ENCODE measurements at places on chromosomes 6 and 20.
A peak's percentile ranks its signal among the peaks of the same experiment; 100 is the strongest.

DNA sequence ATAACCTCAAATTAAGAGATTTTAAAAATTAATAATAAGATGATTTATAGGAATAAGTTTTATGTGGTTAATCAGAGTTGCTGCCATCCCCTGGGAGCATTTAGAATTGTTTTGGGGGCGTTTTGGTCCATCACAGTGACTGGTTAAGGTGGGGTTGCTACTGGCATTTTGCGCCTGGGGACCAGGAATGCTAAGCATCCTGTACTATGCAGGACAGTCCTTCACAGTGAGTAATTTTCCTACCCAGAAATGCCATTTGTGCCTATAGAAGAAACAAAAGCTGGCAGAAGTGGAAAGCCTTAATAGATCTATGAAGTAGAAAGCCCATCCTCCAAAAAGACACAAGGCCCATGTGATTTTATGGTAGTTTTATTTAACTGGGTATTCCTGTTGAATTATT lies 118.0 kb downstream of the ANKS1A start:
- no peak for DNase-seq

DNA sequence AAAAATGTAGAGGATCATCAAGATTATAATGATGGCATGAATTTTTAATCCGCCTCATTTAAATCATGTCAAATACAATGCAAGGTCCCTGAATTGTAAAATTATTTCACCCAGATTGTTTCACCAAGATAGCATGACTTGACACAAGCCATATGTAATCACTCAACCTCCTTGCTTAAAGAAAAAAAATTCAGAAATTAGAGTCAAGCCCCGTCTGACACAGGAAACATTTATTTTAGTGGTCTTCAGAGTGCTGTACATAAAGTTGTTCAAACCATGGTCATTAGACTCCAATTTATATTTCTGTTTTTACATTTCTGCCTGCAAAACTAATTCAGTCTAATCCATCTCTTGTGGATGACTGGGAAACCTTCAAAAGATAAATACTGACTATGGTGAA lies 200.2 kb downstream of the CBLN4 start:
- no peak for DNase-seq

- DNase-seq: no peak
Observed at GRCh38 chr6:105896821-105897095, 189.4 kb upstream of the PRDM1 start.

GRCh38 chr20:50642288-50642803 lies 49.0 kb downstream of the RIPOR3 start:
- DNase-seq: no peak

GRCh38 chr6:119240257-119241110 lies 109.1 kb downstream of the MAN1A1 start:
- DNase-seq: no peak

DNA sequence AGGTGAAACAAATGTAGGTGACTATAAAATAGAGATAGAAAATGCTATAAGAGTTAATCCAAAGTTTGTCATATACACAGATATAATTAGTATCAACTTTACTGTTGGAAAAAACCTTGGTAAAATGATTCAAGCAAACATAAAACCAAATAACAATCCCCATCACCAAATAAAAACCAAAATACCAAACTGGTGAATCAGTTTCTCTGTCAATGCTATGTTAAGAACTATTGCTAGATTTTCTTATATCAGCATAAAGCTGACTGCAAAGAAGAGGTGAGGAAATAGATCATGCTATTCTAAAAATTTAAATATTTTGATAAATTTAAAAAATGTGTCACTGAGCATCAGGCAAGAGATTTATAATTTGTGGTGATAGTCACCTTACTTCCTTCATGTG lies 658.4 kb downstream of the PHF3 start:
- DNase-seq: no peak

DNA sequence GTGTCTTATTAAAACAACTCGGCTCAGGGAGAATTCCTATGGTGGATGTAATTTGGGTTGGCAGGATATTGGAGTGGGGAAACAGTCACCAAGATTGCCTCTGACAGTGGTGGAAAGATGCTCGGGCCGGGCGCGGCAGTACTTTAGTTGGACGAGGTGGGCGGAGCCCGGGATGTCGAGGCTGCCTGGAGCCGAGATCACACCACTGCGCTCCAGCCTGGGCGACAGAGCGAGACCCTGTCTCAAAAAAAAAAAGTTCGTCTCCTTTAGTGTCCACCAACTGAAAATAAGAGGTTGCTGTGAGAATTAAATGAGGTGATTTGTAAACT lies 621 bp downstream of the NOL7 start:
- DNase-seq: peak; percentile 6

GRCh38 chr6:157198425-157199279 lies 124.7 kb downstream of the TMEM242 start:
- no peak for DNase-seq

DNA sequence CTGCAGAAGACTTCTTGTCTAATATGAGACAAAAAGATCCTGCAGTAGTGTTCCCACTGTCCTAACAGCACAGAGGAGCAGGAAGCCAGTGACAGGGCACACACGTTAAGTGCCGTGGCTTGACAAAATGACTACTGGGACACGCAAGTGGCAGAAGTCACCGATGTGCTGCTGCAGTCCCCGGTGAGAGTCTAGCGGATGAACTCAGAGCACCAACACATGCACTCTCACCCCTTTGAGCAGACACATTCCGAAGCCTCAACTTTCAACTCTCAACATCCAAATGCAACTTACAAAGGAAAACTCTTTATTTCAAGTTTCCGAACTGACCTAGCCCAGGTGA lies 898 bp downstream of the LAMA4 start:
- DNase-seq: no peak

DNA sequence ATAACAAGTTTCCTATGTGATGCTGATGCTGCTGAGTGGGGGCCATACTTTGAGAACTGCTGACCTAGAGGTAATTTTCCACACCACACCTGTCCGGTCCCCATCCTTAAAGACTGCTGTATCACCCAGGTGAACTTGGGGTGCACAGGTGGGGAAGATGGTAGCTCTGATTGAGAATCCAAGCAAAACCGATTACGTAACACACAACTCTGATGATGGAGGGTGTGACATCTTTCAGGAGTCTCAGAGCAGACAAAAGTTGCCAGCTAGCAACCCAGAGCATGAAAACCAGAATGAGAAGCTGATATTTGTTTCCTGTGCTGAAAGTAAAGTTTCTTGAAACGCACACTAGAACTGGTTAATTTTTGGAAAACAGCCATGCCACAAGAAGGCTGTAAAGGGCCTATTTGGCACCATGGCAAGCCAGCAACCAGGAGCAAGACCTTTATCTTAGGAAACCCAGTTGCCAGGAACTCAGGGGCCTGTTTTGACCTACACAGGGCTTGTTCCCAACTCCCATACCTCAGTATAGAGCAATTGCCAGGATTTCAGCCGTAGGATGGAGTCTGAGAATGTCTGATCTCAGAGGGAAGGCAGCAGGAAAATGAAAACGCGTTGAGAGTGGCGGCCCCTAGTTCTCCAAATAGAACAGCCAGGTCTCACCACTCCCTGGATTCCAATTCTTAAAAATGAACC lies 21.6 kb upstream of the TBC1D7 start:
- no peak for DNase-seq

DNA sequence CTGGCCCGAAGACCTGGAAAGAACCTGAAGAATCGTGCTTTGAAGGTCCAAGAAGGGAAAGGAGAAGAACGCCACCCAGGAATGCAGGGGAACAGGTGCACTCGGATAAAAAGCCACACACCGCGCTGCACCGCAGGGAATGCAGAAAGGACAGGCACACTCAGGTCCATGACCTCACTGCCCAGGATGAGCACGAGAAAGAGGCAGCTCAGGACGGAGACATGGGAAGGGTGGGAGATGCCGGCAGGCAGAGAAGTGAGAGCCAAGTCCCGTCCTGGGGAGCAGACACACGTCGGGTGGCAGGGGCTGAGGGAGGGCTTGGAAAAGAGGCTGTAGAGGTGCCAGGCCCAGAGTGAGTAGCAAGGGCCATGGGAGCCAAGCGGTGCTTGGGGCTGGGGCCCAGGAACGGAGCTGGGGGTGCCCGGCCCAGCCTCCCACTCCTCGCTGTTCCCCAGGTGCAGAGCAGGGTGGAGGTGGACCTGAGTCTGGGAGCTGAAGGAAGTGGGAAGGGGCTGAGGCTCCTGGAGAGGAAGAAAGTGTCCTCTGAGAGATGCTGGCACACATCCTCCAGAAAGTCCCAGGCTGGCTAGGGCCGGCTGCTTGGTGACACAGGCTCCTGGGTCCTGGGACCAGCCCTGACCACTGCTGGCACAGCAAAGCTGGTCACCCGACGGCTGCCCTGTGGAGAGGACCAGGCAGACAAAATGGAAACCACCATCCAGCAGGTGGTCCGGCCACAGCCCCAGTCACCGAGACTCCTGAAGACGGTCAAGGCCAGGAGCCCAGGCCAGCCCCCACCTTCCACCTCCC lies 91.3 kb downstream of the PSMB1 start:
- no peak for DNase-seq

DNA sequence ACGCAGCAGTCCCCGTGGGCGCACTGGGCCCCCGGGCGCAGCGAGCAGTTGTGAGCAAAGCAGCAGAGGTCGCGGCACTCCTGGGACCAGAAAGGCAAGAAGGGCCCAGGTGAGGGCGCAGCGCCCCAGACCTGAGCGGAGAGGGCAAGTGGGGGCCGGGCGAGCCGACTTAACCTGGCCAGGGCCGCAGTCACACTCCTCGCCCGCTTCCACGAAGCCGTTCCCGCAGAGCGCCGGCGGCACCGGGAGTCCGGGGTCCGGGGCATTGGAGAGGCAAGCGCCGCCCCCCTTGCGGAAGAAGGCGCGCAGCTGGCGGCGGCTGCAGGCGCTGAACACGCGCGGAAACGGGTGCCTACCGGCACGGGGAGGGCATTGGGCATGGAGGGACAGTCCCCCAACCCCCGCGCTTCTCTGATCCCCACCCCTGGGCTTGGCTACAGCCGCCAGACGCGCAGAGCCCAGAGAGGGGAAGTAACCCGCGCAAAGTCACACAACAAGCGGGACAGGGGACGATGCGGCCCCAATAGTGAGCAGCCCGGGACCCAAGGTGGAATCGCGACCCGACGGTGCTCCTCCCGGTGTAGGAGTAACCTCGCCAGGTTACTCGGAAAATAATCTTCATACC lies 9.2 kb downstream of the ADAM33 start:
- DNase-seq: no peak

DNA sequence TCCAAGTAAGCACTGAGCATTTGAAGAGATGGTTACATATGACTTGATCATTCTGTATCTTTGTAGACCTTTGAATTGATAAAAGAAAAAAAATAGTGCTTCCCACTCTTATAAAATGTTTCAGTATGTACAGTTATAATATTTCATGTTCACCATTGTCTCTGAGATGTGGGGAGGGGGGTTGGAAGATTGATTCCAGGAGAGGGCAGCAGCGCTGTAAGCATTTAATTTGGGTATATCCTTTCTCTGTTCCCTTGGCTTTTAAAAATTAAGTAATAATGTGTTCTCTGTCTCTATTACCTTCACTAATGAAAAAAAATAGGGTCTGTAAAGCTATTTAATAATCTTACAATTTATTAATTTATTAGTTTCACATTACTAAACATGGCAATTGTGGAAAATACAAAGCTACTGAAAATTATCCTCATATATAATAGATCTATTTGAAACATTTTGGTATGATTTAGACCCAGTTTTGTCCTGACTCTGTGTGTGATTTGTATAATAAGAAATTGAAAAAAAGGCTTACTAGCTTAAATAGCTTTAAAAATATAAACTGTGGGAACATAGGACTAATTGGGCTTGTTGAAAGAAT lies 341.2 kb downstream of the CDKAL1 start:
- no peak for DNase-seq

DNA sequence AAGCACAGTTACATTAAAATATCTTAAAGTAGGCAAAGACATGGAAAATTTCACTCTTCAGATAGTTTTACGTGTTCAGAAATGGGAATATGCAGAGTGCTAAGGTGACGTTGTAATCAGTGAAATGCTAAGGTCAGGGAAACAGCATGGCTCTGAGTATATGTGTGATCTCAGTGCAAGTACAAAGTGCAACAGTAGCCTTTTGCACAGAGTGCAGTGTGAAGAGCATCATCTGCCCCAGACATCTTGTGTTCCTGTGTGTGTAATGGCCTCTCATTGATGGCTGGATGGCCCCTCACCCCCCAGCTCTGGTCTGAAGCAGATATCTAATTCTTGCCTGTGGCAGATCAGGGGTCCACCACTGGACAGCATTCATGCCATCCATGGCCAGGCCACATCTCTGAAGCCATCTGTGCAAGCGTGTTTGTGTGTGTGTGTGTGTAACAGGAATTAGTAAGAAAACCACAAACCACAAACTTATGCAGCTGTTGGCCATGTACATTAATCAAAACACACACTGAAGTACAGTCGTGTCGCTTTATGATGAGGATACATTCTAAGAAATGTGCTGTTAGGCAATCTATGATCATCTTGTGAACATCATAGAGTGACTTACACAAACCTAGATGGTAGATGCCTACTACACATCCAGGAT lies 165.1 kb downstream of the RALGAPA2 start:
- DNase-seq: no peak

DNA sequence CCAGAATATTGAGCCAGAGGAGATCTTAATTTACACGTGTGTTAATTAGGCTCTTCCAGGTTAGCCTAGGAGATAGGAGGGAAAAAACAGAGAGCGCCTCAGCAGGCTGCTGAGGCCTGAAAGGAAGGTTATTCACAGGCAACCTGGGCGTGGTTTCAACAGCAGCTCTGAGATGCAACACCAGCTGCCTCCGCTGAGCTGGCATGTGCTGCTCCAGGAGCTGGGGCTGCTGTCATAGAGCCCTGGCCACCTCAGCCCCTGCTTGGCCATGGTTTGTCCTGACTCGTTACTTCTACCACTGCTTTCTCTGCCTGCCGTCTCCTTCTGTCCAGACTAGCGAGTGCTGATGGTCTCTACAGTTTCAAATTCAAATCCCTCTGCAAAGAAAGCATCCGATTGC lies 32.4 kb upstream of the RPP40 start:
- no peak for DNase-seq

DNA sequence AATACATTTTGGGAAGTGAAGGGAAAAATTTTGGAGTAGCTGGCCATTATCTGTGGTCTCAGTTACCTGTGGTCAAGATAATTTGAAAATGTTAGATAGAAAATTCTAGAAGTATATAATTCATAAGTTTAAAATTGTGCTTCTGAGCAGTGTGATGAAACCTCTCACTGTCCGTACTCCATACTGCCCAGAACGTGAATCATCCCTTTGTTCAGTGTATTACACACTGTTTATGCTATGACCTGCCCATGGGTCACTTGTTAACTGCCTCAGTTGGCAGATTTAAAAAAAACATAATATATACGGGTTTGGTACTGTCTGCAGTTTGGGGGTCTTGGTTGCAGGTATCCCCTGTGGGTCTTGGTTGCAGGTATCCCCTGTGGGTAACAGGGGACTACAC lies 4.1 kb upstream of the CALHM5 start:
- no peak for DNase-seq

DNA sequence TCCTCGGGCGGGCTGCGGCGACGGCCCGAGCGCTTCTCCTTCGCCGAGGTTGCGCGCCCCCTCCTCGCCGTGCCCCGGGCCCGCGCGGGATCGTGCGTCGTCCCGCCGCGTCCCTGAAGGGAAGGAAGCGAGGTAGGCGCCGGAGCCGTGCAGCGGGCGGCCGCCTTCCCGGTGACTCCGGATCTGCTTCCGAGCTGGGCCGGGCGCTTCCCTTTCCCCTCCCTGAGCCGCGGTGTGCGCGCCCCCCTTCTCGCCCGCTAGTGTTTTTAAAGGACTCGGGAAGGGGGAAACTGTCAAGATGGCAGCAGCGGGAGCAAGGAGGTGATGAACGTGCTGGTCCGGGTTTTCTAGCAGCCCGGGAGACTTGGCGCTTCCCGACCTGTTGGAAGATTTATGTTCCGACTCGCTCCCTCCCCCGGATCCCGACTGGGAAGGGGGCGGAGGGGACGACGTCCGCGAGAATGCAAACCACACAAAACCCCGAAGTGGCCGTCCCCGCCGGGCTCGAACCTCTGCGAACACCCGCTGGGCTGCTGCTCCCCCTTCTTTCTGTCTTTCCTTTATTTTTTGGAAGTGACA lies 744 bp upstream of the FOXO3 start:
- no peak for DNase-seq
